GM04503 (cell line): ENCODE measurements at places on chromosomes 6 and 20.

DNA sequence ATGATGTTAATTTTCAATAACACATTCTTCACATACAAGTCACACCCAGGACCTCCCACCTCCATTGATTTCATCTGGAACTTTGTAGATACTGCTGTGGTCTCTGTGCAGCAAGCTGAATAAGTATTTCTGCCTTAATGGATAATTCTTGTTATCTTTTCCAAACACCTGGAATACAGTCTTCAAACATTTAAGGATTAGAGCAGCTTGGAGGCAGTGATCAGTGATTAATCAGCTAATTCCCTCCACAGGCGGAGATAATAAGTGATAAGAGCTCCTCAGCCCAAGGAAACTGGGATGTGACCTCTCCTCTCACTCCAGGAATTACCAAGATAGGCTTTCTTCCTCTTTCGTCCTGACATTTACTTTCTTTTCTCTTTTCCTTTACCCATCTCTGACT, 110.7 kb downstream of the FIG4 start:
- no peak for DNase-seq

- no peak for DNase-seq
These were observed 38.6 kb downstream of the RIPOR2 start for GRCh38 chr6:24897186-24897585.

DNA sequence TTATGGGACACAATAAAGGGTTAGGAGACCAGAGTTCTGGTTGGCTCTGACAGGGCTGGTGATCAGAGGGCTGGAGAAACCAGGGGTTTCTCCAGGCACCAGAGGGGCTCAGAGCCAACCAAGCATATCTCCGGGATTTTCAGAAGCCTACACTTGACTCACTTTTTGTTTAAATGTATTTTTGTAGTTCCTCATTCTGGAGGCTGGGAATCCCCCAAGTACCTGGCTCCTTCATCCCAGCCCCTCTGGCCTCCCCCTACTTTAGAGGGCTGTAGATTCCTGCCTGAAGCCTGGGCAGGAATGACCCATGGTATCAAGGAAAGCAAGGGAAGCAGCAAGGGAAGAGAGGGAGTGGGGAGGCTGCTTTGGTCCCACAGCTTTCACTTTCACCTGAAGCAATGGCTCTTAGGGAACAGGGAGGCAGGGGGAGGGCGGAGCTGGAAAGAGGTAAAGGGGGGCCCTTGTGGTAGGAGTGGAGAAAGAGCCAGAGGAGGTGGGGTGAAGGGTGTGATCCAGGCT, 973 bp downstream of the CD40 start:
- no peak for DNase-seq

DNA sequence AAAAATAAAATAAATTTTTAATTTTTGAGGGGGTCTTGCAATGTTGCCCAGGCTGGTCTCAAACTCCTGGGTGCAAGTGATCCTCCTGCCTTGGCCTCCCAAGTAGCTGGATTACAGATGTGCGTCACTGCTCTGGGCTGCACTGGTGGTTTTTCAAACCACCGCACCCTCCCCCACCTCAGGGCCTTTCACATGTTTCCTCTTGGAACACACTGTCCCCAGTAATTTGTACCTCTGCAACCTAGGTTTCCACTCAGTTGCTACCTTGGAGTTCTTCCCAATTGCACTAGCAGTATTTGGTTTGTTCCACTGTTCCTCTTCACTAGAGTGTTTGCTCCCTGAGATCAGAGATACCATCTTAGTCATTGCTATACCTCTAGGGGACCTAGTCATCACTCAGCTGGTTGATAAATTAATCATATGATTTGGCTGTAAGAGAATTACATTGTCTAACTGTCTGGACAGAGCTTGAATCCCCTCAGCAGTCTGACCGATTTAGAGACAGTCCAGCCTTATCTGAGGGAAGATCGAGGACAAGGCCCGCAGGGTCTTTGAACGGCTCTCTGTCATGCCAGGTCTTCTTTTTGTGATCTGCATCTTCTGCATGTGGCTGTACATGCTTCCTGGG, 32.0 kb downstream of the CEP43 start:
- no peak for DNase-seq

DNA sequence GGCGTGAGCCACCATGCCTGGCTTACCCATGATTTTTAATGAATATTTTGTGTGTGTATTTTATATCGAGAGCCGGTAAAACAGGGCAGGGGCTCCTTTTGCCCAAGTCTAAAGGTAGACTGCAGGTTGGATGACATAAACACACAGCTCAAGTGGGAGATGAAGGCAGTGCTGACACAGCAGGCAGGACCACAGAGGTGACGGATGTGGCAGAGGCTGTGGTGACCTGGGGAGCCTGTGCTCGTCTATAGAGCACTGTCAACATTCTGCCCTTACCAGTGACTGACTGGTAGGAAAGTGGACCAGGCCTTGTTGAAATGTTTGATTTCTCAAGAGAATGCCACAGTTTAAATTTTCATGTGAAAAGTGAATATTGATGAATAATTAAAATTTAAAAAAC, 137.5 kb downstream of the ZFP64 start:
- DNase-seq: no peak

DNA sequence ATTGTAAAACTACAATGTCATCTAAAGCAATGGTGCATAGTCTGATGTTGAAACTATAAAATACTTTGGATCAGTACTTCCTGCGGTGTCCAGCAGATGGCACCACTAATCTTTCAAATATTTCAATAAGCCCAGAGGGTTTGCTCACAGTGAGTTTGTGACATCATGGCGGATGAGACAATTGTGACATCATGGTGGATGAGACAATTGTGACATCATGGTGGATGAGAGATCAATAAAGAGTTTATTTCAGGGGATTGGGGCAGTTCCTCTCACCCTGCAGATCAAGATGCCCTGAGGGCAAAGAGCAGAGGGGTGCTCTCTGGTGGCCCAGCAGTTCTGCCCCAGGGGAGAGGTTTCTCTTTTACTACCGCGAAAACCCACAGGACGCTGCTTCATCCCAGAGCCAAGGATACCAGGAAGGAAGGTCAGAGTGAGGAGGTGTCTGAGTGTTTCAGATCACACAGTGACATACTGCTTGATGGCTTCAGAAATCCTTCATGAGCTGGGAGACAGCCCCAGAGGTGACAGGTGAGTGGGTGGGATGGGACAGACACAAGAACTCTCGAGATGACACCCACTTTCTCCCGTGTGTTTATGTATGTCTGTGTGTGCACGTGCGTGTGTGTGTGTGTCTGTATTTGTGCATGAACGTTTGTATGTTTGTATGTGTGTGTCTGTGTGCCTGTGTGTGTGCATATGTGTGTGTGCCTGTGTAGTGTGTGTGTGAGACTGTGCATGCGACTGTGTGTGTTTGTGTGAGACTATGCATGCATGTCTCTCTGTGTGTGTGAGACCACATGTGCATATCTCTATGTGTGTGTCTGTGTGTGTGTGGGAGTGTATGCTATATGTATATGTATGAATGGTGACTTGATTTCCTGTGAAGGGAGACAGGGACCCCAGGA, 7.3 kb upstream of the ULBP2 start:
- DNase-seq: no peak

- DNase-seq: no peak
These were observed 18.3 kb downstream of the SESN1 start for GRCh38 chr6:109076377-109076776.

- DNase-seq: no peak
These were observed 6.9 kb upstream of the HELZ2 start for GRCh38 chr20:63580796-63581461.

DNA sequence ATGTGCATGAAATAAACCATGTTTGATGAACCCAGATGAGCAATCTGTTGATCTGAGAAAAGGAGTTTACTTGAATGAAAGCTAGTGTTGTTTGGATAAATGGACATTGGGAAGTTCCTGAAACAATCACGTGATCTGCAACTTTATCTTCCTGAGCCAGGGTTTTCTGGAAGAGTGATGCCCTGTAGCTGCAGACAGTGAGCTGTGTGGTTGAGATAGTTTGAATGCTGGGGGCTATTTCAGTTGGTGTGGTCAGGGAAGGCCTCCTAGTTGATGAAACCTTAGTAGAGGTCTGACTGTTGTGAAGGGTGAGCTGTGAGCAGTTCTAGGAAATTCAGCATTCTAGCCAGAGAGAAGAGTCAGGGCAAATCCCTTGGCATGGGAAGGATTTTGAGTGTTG, 643.7 kb downstream of the UTRN start:
- DNase-seq: no peak

DNA sequence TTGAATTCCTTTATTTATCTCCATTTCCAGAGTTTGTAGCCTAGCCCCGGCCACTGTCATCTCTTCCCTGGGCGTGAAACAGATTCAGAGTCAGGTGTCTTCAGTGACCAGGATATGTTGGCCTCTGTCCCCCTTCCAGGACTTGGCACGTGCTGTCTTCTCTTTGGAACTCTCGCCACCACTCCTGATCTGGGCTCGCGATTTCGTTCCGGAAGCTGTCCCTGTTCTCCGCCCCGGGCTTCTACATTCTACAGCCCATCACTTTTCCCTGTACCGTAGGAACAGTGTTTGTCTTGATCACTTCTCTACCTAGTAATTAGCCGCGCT, 739 bp downstream of the GSS start:
- DNase-seq: no peak
